ENCODE measurements at places on chromosomes 4 and X.
A peak's percentile ranks its signal among the peaks of the same experiment; 100 is the strongest.

GRCh38 chr4:81472281-81473182 lies 825 bp upstream of the RASGEF1B start:
- no peak for DNase-seq

GRCh38 chr4:184287697-184288255 lies 70.1 kb upstream of the ENPP6 start:
- no peak for DNase-seq

DNA sequence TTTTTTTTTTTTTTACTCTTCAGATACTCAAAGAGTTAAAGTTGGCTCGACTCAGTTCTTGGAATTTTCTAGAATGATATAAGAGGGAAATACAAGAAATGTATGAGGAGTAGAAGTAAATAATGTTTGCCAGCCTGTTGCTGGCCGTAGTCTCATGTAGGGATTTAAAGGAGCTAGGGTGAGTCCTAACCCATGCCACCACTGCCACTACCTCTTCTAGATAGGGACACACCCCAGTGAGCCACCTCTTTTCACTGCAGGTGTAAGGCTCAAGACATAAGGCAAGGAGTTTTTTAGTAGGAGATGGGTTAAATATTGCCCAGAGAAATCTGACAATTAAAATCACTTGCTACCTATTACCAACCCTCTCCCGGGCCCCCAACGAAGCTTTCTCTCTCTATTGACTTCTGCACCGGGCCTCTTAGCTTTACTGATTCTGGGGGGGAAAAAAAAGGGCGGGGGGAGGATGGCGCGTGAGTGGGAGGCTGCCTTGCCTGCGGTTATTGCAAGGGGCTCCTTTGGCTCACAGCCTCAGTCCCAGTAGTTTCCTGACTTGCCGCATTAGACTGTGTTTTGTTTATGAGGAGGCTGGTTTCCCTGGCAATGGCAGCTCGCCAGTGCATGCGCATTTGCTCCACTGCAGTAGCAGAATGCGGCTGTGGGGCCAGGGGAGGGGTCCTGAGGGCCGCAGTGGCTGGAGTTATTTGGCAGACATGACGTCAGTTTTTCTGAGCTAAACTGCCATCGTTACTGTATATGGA lies 3.0 kb downstream of the LINC00632 start:
- no peak for DNase-seq

- DNase-seq = no peak
Observed at GRCh38 chrX:46310815-46311497, 234.3 kb downstream of the ZNF674 start.

GRCh38 chr4:170089668-170090351 lies at the start of gene AADAT:
AADAT (minus strand) TSS chr4:170089956; CDS start chr4:170089690, 266 bp downstream.
- DNase-seq = peak; percentile 66

GRCh38 chrX:145881175-145881995 lies 63.8 kb downstream of the SLITRK2 start:
- DNase-seq = no peak

DNA sequence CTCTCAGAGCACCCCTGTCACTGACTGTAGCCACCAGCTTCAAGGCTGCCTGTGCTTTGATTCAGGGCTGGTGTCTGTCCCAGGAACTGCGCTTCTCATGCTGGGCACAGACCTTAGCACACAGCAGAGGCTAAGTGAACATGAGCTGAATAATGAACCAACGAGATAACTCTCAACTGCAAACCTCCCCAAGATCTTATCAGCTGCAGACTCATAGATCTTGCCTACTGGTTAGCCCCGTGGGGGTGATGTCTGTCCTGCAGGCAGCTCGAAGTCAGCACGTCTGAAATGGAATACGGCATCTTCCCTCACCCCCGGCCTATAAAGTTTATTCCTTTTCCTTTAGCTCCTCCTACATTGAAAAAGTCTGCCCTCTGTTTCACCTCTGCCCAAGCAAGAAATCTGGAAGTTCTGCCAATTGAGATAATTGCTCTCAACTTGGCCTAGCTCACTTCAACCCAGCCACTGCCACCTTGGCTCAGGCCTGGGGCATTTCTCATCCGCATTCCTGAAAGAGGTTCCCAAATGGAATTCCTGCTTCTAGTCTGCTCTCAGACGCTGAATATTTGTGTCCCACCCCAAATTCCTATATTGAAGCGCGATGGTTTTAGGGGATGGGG lies 73.7 kb downstream of the GATB start:
- no peak for DNase-seq

DNA sequence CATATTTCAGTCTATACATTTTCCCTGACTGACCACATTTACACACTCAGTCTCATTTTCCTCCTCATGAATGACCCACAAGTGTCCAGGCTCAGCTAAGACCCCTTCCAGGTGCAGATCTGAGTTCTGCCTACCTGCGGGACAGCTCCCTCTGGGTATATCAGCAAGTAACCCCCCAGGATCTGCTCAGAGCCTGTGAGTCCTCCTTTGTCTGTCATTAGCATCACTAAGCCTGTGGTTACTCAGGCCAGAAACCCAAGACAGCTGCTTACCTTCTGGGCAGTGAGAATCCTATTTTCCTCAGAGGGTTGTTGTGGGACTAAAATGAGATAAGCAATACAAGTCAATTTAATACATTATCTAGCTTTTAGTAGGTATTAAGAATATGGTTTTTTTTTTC lies 487.6 kb upstream of the BOD1L1 start:
- no peak for DNase-seq

DNA sequence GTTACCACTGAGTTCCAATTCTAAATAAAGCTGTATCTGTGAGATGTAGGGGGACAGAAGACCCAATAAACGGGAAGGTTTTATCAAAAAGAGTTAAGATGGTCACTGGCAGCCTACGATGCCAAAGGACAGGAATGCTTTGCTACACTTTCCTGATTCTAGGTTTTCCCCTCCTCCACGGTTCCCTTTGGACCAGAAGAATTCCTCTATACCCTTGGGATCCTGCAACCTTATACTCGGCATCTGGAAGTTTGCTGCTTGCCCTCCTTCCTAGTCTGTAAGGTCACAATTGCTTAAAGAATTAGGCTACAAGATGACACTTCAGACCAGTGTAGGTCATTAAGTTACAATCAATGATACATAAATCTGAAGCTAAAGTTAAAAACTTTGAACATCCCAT lies 64.3 kb downstream of the SCML2 start:
- no peak for DNase-seq

DNA sequence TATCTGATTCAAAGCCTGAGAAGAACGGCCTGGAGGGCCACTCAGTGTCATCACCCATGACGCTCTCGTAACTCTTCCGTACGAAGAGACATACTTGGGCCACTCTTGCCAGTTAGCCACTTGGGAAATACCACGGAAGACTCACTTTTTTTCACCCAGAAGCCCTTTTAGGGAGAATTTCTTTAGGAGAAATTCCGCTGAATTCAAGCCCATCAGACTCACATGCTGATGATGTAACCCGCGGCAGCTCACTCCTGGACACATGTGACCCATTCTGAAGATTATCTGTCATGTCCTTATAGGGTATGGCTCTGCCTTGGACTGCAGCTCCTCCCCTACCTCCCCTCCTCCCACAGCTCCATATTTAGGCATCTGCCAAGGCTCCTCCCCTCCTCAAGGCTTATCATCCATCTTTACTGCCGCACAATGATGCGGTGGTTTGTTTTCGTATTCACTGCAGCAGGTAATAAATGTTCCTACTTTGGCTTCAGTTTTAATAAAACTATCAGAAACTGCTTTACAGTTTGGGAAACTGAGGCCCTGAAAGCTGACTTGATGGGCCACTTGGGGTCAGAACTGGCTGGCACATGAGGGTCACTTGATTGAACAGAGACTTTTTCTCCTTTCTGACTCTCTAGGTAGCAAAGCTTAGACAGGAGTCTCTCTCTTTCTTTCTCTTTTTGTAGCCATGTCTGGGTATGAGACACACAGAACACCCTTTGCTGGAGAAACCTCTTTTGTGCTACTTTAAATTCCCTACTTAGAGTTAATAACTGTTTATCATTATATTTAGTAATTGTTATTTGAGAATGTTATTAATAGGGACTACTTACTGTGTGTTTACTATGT lies 42.1 kb downstream of the RHOH start:
- no peak for DNase-seq

GRCh38 chr4:38242822-38243387 lies 282.7 kb downstream of the PTTG2 start:
- DNase-seq = no peak

- DNase-seq = no peak
Observed at GRCh38 chr4:2963966-2964471, 648 bp downstream of the GRK4 start.

DNA sequence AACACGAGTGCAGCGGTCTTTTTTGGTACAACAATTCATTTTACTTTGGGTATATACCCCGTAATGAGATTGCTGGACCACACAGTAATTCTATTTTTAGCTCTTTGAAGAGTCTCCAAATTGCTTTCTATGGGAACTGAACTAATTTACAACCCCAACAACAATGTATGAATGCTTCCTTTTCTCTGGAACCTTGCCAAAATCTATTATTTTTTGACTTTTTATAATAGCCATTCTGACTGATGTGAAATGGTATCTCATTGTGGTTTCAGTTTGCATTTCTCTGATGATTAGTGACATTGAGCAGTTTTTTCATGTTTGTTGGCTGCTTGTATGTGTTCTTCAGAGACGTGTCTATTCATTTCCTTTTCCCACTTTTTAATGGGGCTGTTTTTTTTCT lies 240.8 kb downstream of the STK32B start:
- no peak for DNase-seq

DNA sequence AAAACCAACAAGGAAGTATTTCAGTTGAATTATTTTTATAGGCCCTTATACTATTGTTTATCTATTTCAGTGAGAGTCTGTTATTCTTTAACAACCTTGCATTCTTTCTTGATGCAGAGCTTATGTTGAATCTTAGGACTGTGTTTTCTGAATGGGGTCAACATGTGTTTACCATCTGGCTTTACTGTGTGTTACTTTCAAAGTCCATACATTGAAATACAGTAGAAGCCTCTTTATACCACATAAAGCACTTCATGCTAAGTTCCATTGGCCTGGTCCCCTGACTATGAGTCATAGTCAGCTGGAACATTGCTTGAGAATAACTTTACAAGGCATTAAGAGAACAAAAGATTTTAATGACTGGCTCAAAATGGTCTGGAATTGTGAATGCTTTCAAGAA lies 152.6 kb downstream of the GASK1B start:
- no peak for DNase-seq

- DNase-seq = no peak
Observed at GRCh38 chr4:87114245-87115062, 106.0 kb downstream of the KLHL8 start.

DNA sequence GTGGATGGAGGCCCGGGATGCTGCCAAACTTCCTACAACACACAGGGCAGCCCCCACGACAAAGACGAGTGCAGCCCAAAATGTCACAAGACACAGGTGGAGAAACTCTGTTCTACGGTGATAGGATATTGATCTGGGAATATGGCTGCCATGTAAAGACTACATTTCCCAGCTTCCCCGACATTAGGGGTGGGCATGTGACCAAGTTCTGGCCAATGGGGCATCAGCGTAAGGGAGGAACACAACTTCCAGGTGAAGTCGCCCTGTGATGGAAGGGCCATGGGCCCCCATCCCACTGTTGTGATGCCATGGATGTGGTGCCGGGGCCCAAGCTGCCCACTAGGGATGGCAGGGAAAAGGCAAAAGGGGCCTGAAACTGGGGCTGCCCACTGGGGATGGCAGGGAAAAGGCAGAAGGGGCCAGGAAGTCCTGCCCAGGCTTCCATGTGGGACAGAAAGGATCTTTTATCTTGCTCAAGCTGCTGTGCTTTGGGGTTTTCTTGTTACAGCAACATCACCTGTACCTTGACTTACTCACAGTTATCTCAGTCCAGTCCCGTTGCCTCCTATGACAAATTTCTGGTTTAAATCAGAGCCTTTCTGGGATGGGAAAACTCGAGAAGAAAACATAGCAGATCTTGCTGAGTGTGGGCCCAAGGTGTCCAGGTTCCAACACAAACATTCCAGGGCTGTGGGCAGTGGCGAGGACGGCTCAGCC lies 9.7 kb upstream of the ADRA2C start:
- no peak for DNase-seq

GRCh38 chrX:15142084-15142715 lies 127.7 kb downstream of the ASB9 start:
- DNase-seq = no peak

GRCh38 chrX:148193759-148194158 lies 212.6 kb downstream of the FMR1NB start:
- DNase-seq = no peak

DNA sequence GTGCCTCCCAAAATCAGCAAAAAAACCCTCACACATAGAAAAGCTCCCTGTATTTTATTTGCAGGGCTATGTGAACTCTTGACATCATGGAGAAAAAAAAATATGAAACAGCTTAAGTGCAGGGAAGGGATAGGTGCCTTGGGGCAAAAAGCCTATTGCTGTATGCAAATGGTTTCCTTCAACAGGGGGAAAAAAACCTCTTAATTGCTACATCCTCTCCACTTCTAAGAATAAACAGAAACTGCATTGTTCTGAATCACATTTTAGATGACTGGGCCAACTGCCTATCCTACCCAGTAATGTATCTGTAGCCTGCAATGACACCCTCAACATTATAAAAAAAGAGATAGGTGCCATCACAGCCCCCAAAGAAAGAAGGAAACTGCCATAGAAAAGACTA lies 229.4 kb upstream of the GALNTL6 start:
- no peak for DNase-seq

DNA sequence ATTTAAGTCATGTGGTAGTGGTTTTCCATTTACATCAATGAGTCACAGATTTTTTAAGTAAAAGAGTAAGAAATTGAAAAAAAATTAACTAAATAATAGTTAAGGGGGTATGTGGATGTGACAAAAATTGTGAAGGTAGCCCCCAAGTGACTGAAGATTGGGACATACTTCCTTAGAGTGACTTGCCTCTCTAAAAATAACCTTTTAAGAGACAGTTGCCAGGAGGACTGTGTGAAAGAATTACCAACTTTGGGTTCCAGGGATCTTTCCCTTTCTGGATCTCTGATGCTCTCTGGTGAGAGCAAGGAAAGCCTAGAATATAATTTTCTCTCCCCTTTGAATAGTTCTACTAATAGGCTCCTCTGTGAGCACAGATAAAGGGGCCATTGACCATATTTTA lies 42.7 kb downstream of the NHSL2 start:
- DNase-seq = no peak

GRCh38 chr4:150258569-150258968 lies 180.3 kb downstream of the DCLK2 start:
- DNase-seq = no peak

- DNase-seq = peak; percentile 56
Observed at GRCh38 chrX:47030339-47030738, 47.9 kb upstream of the RGN start.

DNA sequence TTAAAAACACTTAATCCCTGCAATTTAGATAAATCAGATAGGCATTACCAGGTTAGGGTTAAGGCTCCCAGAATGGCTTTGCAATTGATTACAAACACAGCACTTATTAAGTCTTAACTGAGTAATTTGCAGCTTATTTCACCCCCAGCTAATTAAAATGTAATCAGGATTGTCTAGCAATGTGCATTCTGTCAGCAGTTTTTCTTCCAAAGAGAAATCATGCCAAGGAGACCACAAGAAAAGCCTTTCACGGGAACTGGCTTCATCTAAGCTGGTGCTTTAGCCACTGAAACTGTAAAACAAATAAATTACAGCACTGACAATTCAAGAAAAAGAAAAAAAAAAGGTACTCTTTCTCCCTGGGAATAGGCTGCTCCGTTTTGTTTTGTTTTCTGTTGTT lies 2.1 kb downstream of the ANOS1 start:
- no peak for DNase-seq

GRCh38 chrX:56728321-56728720 lies 722 bp upstream of the NBDY start:
- no peak for DNase-seq

GRCh38 chr4:189299706-189300105 lies 641.0 kb upstream of the FRG1 start:
- no peak for DNase-seq
